Upper lobe of right lung (tissue), 1 donor: ENCODE measurements at places on chromosomes 5 and 9.

- H3K4me3 ChIP-seq = no peak overlapping the region
- H3K27me3 ChIP-seq = no peaks in the 10 kb centered on the region
- no peak overlapping the region for H3K27ac ChIP-seq
- H3K4me1 ChIP-seq = no peaks in the 10 kb centered on the region
- DNase-seq = no peak
These were observed 639.7 kb upstream of the C9orf72 start for GRCh38 chr9:28212979-28213378.

GRCh38 chr5:81241961-81242648 lies 9.0 kb downstream of the CKMT2 start:
- H3K36me3 ChIP-seq = no peaks in the 10 kb centered on the region
- no peak for DNase-seq

DNA sequence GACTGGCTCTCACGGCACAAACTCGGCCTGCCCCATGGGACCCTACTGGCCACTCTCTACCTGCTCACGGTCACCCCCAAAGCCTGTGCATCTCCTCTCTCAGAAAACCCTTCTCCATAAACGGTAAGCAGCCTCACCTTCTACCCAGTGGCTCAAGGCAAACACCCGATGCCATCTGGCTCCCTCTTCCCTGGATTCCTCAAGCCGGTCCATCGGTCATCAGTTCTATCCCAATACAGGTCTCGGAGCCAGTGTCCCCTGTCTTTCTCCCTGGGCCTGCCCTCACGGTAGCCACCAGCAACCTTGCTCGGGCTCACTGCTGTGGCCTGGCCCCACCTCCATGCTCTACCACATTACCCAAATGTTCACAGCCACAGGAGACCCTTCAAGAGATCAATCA lies 134.1 kb downstream of the ROR2 start:
- H3K27ac ChIP-seq = no peak overlapping the region
- H3K4me3 ChIP-seq = no peak overlapping the region
- H3K27me3 ChIP-seq = no peaks in the 10 kb centered on the region
- H3K36me3 ChIP-seq = no peaks in the 10 kb centered on the region
- H3K4me1 ChIP-seq = peaks cover 3% of the 10 kb centered on the region

DNA sequence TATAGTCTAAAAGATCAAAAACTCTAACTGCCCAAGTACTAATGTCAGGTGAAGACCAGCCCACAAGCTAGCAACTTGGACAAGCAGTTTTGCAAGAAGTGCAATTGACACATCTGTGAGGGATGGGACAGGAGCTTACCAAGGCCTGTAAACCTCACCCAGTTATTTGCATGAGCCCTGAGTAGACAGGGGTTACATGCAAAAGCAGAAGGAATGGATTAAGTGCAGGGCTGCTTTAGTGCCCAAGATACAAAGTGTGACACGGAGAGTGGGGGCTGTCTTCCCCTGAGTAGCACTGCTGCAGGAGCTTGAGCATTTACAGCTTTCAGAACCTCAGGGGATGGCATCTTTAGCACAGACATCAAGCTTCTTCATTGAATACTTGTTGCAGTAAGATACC lies 286.7 kb downstream of the ELAVL2 start:
- no peak overlapping the region for H3K27ac ChIP-seq
- H3K36me3 ChIP-seq = no peaks in the 10 kb centered on the region
- no peak for DNase-seq
- no peak overlapping the region for H3K4me3 ChIP-seq
- H3K4me1 ChIP-seq = no peaks in the 10 kb centered on the region

DNA sequence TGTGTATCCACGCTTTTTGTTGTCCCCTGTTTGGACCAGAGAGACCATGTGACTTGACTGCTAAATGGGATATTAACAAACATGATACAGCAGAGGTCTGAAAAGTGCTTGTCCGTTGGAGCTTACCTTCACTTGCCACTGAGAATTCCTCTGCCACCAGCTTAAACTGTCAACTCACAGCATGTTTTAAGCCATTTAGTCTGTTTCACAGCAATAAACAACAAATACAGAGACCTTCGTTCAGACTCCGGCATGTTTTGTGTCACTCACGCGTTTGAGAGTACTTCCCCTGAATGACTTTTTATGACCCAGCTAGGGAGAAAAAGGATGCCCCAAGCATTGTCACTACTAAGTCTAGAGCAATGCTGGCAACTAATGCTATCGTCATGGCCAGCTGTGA lies 173.8 kb downstream of the PTPRD start:
- H3K27ac ChIP-seq = no peak overlapping the region
- no peak overlapping the region for H3K4me3 ChIP-seq
- H3K36me3 ChIP-seq = no peaks in the 10 kb centered on the region
- DNase-seq = no peak
- H3K4me1 ChIP-seq = no peaks in the 10 kb centered on the region

DNA sequence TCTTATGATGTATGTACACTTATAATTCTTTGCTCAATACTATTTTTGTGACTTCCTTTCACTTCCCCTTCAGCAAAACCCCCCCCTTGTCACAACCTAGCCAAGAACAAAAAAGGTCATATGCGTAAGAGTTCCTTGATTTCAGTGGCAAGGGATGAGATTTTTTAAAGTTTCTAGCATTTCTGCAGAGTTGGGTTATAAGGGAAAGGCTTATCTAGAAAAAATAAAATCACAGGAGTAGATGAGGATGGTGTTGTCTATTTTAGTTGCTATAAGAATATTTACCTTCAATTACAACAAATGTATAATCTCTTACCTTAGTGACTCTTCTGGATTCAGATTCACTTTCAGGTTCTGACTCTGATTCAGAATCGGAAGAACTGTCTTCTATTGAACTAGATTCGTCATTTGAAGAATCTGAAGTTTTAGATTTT lies 184.6 kb downstream of the AP3B1 start:
- no peak overlapping the region for H3K27ac ChIP-seq
- DNase-seq = no peak
- no peak overlapping the region for H3K4me3 ChIP-seq
- peaks cover 31% of the 10 kb centered on the region for H3K36me3 ChIP-seq
- H3K27me3 ChIP-seq = no peaks in the 10 kb centered on the region
- H3K4me1 ChIP-seq = no peaks in the 10 kb centered on the region
